ENCODE measurements at places on chromosomes 6 and 20. TPM values are rescaled to one million over a fixed set of nuclear protein-coding genes. Genes with fewer than 3 reads are reported as not detected.

Gene CST4
- not detected for total RNA-seq

Gene SCRT2
- not detected for total RNA-seq

Gene MBOAT1
- total RNA-seq: 0.69 TPM

Gene FNDC1
- 1.7 TPM for total RNA-seq

Gene HLA-DPB1
- total RNA-seq: 4.1 TPM

Gene C20orf202
- not detected for total RNA-seq

Gene PAX1
- total RNA-seq: not detected

Gene ZNF311
- 0.56 TPM for total RNA-seq

Gene OXT
- not detected for total RNA-seq

Gene ZBTB46
- total RNA-seq: 6.2 TPM

Gene OR12D3
- not detected for total RNA-seq

Gene AVP
- not detected for total RNA-seq

Gene CFAP61
- not detected for total RNA-seq

Gene MAP3K7
- total RNA-seq: 22.3 TPM

Gene GLP1R
- total RNA-seq: not detected

Gene LINC00237
- total RNA-seq: not detected

Gene RBM39
- 125 TPM for total RNA-seq

Gene SYNDIG1
- 0.19 TPM for total RNA-seq

Gene LAMA4
- total RNA-seq: 638 TPM

Gene HLA-DRB1
- total RNA-seq: 0.37 TPM

Gene SLC22A3
- 6.3 TPM for total RNA-seq

Gene TSPO2
- total RNA-seq: not detected

Gene VNN1
- 0.06 TPM for total RNA-seq

Gene MAFB
- total RNA-seq: 30.5 TPM

Gene SAMD3
- total RNA-seq: not detected

Gene CD93
- total RNA-seq: 16.9 TPM

Gene FAM209B
- total RNA-seq: not detected

Measured in cardiac ventricle fibroblast (primary cell).